ENCODE measurements at places on chromosomes 7 and 10.
A peak's percentile ranks its signal among the peaks of the same experiment; 100 is the strongest.

DNA sequence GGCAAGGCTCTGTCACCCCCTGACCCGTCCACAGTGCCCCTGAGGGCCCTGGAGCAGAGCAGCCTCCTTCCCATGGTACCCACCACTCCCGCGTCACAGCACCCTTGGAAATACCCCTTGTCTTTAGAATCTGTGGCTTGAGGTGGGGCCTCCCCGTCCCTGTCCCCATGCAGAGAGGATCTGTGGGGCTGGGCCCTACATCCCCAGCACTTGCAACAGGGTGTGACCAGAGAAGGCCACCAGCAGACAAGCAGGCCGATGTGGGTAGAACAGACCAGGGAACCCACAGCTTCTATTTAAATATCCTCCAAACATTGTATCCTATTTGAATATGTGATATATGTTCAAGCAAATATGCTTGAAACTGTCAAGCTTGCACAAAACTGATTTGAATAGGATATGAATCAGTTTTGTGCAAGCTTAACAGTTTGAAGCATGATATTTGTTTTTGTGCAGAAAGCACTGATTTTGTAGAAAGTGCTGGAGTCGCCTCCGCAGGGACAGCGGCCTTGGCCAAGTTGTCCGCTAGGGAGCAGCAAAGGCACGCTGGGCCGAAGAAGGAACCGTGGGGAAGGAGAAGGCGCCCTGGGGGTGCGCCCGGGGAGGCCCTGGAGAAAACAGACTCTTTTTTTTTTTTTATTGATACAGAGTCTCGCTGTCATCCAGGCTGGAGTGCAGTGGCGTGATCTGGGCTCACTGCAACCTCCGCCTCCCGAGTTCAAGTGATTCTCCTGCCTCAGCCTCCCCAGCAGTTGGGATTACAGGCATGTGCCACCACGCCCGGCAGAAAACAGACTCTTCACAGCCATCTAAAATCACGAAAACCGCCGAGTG is 2.2 kb downstream of the CFAP46 start:
- peak; percentile 85 for DNase-seq

- DNase-seq: no peak
Measured at GRCh38 chr10:118457824-118458428, 115.8 kb upstream of the FAM204A start.

- no peak for DNase-seq
Measured at GRCh38 chr10:71739358-71739900, 19.9 kb upstream of the C10orf105 start.

DNA sequence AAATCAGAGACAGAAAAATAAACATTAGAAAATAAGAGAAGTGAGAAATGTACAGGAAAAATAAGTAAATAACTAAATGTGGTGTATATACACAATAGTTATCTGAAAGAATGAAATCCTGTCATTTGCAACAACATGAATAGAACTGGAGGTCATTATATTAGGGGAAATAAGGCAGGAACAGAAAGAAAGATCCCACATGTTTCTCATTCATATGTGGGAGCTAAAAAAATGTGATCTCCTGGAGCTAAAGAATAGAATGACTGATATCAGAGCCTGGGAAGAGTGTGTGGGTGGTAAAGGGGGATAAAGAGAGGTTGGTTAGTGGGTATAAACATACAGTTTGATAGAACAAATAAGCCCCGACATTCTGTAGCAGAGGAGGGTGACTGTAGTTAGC is 27.3 kb downstream of the PLXDC2 start:
- DNase-seq: no peak

GRCh38 chr7:98217623-98218582 is 6.7 kb downstream of the BHLHA15 start:
- DNase-seq: no peak

- no peak for DNase-seq
Measured at GRCh38 chr10:131314148-131314547, 2.6 kb upstream of the TCERG1L start.

DNA sequence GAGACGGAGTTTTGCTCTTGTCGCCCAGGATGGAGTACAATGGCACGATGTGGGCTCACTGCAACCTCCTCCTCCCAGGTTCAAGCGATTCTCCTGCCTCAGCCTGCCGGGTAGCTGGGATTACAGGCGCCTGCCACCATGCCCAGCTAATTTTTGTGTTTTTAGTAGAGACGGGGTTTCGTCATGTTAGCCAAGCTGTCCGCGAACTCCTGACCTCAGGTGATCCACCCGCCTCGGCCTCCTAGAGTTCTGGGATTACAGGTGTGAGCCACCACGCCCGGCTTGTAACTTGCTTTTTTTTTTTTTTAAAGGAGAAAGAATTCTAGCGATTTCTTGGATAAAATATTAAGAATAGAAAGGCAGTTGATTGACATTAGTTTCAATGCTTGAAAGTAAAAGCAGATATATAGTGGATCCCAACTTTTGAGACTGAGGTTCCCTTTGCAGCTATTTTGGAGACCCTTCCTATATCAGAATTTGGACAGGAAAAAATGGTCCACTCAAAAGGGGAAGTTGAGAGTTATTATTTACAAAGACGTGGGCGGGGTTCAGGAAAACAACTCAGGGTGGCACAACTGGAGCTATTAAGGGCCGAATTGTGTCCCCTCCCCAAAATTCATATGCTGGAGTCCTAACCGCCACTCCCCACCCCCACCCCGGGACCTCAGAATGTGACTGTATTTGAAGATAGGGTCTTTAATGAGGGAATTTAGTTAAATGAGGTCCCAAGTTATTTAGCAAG is 1.3 kb upstream of the ERCC6 start:
- DNase-seq: no peak

DNA sequence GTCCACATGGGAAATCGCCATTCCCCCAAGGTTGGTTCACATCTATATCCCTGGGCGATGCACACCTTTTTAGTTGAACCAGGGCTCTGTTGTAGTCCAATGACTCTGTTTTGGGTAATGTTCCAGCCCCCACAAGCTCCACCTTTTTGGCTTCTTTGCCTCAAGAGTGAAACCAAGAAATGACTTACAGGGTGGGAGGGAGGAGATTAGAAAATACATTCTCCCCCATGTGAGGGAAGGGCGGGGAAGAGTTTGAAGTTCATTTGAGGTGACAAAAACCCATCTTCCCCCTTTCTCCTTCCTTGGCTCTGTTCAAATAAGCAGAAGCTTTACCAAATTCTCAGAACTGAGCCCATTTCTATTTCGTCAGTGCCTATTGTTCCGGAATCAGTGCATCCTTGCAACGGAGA is 82.8 kb downstream of the GATA3 start:
- no peak for DNase-seq

- no peak for DNase-seq
Measured at GRCh38 chr10:1467334-1468076, 269.8 kb downstream of the ADARB2 start.

- DNase-seq: no peak
Measured at GRCh38 chr10:99433378-99434020, 3.1 kb upstream of the GOT1 start.

DNA sequence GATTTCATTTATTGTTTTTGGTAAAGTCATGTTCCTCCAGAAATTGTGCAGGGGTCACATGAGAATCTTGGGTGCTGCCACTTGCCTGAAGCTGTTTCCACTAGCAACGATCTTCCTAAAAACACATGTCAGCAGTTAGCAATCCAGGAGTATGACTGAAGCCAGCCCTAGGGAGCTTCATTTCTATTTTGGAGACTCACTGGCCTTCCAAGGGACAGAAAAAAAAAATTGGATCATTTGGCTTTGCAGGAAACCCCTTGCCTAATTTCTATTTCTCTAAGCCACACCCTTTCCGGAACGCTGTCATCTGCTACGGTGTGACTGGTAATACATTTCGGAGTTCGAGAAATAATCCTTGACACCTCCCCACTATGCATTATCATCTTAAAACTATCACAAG is 204.7 kb downstream of the TAX1BP1 start:
- DNase-seq: no peak
